ENCODE measurements at places on chromosomes 5 and 9. TPM values are rescaled to one million over a fixed set of nuclear protein-coding genes. Genes with fewer than 3 reads are reported as not detected.

ENC1 gene
- 52.3 TPM for total RNA-seq

CARTPT gene
- not detected for total RNA-seq

DNA sequence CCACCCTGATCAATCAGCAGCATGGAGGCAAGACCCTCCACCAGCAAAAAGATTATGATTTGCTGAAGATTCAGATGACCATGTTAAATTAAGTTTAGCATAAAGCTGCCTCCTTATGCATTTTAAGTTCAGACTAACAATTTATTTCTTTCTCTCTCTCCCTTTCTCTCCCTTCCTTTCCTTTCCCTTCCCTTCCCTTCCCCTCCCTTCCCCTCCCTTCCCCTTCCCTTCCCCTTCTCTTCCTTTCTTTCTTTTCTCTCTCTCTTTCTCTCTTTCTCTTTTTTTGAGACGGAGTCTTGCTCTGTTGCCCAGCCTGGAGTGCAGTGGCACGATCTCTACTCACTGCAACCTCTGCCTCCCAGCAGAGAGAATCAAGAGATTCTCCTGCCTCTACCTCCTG lies 1.4 kb upstream of the MELK start:
- no peak for DNase-seq

DNA sequence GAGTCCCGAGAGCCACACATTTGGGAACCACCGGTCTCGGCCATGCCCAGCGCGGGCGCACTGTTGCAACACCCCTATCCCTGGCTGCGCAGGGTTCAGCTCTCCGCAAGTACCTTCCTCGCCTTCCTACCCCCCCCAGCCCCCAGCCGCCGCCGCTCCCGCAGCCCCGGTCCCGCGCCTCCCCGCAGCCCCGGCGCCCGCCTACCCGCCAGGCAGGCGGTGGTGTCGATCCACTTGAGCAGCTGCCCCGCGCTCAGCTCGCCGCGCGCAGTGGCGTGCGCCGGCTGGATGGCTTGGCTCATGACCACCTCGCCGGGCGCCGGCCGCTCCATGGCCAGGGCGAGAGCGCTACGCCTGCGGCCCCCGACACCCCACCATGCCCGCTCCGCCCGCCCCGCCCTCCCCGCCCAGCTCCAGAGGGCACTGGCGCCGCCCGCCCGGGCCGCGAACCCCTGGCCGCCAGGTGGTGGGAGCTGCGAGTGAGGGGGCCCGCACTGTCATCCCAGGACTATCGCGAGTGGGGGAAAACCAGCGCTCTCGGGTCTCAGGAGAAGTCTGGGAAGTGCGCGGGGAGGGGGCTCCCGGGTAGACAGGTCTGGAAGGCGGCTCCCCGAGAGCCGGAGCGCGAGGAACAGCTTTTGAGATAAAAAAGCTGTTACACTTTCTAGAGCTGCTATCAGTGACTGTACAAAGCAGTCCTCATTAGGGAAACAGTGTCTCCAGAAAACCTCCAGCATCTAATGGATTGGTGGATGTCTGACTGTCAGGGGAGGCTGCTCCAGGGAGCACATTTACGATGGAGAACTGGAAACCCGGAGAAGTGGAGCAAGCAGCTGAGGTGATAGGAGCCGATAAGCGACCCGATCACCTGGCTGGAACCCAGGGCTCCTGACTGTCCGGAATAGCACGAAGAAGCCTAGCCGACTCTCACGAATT lies at the start of gene ACOT12:
Gene ACOT12 (minus strand): TSS at position 352 of the 936 bp plus-strand sequence. CDS start 20 bp downstream, at position 332.
- no peak for DNase-seq

GRCh38 chr5:3230254-3230653 lies 365.4 kb upstream of the IRX1 start:
- DNase-seq, result no peak

Measured in foreskin keratinocyte (primary cell).